ENCODE measurements at places on chromosomes 2 and 18.

GRCh38 chr2:124572934-124573634, 548.0 kb downstream of the CNTNAP5 start:
- DNase-seq: no peak

GRCh38 chr2:8312221-8312620, 369.6 kb upstream of the ID2 start:
- no peak for DNase-seq

DNA sequence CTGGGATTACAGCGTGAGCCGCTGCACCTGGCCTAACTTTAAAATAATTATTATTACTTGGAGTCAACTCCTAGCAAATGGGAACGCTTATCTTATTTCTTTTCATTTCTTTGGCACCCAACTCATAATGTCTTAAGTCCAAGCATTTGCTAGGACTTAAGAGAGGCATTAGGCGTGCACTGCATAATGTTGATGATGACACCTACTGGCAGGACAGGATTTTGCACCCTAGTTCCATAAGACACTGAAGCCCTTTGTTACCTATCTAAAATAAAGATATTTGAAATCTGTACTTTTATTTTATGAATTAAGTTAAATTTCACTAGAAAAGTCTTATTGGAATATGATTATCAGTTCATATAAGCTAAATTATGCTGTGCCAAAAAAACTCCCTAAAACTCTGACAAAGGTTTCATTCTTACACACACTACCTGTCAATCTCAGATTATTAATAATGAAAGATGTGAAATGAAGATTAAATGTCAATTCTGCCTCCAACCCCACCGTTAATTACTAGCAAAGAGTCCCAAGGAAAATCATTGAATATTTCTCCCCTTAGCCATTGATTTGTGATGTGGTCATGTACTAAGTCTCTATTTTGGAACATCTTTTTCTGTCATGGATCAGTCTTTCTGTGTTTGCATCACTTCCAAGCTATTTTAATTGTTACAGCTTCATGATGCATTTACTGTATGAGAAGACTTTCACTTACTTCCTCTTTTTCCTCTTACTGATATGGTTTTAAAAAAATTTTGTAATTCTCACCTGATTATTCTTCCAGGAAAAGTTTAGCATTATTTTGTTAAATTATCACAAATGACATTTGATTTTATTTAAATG, 12.7 kb upstream of the CDH2 start:
- DNase-seq: peak; percentile 56

DNA sequence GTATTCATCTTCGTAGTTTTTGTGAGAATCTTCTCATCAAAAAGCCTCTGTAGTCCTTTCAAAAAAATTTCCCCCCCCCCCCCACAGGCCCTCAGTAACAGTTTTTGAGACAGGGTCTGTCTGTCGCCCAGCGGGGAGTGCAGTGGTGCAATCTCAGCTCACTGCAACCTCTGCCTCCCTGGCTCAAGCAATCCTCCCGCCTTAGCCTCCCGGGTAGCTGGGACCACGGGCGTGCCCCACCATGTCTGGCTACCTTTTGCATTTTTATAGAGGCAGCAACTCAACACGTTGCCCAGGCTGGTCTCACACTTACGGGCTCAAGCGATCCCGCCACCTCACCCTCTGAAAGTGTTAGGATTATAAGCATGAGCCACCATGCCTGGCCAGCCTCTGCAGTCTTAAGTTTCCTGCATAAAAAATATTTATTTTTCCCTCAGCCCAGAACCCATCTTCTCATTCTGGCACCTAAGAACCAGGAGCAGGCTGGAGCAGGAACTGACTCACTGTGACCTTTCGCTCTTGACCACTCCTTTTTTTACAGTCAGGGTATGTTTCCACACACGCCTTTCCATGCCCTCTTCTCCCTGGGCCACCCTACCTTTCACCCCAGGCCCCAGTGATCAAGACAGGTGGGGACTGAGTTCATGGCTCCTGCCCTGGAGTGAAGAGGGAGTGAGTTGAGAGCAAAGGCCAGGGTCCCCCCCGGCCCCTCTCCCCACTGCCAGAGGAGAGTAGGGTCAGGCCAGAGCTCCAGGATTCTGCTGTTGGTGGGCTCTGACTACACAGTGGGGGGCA, 32.5 kb upstream of the NT5DC4 start:
- DNase-seq: no peak

DNA sequence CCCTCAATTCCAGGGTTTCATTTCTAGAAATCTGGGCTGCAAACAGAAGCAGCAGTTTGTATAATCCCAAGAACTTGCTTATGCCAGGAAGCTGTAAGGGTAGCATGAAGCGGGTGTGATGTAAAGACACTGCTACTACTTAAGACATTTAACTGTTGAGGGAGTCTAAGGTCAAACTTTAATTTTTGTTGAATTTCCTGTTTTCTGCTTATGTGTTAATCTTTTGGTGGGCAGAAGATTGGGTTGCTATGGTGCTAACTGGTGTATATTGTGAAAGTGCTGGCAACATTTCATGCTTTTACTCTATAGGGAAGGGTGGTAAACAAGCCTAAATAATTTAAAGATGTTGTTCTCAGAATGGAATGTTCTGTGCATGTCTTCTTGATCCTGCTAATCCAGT, 2.7 kb downstream of the NCOA1 start:
- no peak for DNase-seq

DNA sequence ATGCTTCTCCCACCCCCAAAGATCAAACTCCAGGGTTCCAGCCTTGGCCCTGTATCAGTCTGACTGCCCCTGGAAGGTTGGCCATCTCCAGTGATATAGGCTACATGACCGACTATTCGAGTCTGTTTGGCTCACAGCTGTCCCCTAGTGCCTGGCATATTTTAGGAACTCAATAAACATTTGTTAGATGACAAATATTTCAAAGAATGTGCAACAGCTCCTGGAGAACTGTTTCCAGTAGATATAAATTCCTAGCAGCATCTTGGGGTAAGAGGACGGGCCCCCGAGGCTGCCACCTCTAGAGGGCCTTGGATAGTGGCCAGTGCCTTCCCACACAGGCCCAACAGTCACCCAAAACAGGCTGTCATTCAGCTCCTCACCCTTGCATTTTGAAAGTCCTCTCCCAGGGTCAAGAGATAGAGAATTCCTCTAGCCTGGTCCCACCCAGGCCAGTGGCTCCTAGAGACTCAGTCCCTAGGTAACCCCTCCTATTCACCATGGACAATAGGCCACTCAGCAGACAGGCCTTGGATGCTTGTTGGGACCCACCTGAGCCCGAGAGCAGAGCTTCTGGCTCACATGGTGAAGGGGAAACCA, 45.1 kb upstream of the ATP6V1B1 start:
- no peak for DNase-seq

- DNase-seq: no peak
Observed at GRCh38 chr2:232524771-232525170, 1.2 kb upstream of the CHRND start.

- no peak for DNase-seq
Observed at GRCh38 chr2:19408592-19408991, 50.2 kb upstream of the OSR1 start.

DNA sequence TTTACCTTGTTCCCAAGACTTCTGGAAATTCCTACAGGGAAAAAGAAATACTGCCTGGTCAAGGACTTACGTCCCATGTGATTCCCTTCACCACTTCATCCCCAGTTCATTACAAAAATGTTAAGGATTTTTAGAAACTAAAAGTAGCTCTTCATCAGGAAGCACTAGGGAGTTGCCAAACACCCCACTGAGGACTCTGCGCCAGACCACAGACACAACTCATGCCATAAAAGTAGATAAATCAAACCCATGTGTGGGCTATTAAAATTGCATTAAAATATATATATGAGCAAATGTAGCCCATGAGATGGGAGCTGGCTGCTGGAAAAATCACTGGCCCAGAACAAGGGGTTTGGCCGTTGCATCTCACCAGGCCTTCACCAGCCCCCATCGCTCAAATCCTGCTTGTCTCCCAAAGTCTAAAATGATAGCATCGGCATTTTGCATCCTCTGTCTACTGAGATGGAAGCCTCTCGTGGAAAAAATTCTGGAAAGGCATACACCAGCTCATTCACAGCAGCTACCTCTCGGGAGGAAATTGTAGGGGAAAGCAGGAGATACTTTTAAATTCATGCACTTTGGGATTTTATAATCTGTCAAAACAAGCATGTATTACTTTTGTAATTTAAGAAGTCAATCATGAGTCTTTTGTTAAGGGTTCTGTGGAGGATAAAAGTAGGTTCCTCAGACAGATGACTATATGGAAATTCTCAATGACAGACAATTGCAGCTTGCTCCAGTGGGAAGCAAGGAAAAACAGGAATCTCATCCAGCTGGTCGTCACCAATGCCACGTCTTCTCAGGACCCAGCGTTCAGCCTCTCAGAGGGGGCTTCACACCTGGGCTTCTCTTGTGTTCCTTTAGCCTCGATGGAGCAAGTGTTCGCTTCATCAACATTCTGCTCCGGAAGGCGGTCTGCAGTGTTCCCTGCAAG, 113.9 kb downstream of the MREG start:
- no peak for DNase-seq

DNA sequence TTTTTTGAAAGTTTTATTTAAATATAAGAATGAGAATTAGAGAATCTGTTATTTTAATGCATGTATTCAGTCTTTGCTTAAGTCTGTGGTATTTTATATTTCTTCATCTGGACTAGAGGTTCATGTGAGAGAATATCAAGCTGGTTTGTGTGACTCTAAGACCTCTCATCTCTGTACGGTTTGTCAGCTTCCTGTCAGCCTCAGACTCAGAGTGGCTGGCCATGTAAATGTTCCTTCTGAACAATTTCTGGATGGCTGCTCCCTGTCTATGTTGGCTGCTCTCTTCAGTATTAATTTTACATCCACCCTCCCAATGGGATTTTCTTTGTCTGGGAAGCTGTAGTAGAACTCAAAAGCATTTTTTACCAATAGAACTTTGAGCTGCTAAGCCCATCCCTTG, 225.3 kb upstream of the THUMPD2 start:
- no peak for DNase-seq

DNA sequence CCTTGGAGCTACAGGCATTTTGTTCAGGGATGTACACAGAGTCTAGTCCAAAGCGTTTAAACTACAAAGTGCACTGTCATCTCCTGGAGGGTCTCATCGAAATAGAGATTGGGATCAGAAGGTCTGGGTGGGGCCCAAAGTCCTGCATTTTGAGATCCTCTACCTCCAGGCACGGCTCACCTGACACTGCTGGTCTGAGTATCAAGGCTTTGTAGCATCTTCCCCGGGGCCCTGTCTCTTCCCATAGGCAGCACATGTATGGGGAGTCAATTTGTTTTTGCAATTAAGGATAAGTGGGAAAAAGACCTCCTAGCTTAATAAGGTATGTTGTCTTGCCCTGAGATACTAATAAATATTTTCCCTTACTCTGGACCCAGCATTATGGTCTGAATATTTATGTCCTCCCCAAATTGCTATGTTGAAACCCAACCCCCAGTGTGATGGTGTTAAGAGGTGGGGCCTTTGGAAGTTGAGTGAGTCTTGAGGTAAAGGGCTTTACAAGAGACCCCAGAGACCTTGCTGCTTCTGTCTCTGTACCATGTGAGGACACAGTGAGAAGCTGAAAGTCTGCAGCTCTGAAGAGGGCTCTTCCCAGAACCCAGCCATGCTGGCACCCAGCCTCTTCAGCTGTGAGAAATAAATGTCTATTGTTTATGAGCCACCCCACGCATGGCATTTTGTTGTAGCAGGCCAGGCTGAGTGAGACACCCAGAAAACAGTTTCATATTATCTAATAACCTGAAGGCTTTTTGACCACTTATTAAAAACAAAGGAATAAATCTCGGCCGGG, 258.7 kb upstream of the HS6ST1 start:
- no peak for DNase-seq

DNA sequence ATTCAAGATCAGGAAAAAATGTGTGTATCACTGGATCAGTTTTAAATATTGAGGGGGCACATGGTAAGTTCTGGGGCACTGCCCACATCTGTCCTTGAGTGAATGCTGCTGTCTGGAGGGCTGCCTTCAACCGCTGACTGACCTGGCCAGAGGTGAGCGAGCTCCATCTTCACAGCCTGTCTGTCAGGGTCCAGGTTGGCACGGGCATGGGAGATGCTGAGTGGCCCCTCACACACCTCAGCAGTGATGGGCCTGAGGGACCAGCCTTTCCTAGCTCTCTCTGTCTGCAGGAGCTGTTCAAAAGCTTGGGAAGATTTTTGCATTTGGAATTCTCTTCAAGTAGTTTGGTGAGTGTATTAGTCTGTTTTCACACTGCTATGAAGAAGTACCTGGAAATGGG, 114.8 kb upstream of the ALKAL2 start:
- no peak for DNase-seq

DNA sequence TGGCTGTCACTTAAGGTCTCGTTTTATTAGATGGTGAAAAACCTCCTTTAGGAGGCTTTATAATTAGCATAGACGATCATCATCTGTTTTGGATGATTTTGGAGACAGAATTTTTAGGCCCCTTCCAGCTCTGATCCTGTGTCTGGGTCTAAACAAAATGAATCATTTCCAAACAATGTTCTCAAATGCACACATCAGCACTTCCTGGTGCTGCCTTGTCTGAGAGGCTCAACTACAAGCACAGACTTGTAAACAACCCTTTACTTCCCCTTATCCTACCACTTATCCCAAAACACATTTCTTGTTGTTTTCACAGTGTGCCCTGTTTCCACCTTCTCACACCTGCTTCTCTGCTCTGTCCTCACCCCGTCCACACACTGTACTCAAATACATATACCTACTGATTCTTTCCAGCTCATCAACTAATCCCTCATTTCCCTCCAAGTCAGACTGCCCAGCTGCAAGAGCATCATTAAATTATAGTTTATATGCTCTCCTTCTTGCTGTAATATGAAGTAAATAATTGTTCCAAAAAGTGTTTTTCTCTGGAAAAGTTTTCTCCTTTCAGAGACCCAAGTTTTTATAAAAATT, 71.2 kb upstream of the COL3A1 start:
- peak; percentile 23 for DNase-seq

GRCh38 chr2:9640403-9641104, 9.8 kb upstream of the YWHAQ start:
- no peak for DNase-seq

- DNase-seq: no peak
Observed at GRCh38 chr2:164719996-164720941, 99.0 kb upstream of the GRB14 start.

GRCh38 chr2:236604575-236605344, 35.1 kb downstream of the ACKR3 start:
- no peak for DNase-seq

- no peak for DNase-seq
Observed at GRCh38 chr2:228669690-228670089, 488.2 kb upstream of the SPHKAP start.

DNA sequence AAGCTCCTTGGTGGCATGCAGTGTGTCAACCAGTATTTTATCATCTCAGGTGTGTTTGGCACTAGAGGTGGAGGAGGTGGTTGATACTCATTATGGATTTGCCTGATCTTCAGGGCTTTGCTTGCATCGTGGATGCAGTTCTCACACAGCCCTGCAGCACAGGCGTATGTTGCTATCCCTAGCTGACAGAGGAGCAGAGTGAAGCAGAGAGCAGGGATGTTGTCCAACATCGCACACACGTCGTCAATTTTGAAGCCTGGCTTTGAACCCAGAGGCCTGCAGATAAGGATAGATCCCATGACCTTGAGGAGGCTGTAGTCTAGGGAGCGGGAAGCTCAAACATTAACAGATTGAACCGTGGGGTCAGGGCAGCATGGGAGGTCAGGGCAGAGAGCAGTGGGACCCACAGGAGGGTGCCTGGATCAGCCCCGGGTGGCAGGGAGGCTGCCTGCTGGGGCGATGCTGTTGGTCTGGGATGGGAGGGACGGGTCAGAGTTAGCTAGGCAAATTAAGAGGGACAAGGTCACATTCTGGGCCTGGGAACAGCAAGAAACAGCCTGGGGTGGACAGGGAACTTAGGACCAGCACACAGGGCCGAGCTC, 4.2 kb downstream of the RNF144A start:
- no peak for DNase-seq
